Hepatic stellate cell (primary cell): ENCODE measurements at places on chromosomes 12 and 14.

- DNase-seq = no peak
Measured at GRCh38 chr12:118685983-118686607, 295.2 kb upstream of the SRRM4 start.

DNA sequence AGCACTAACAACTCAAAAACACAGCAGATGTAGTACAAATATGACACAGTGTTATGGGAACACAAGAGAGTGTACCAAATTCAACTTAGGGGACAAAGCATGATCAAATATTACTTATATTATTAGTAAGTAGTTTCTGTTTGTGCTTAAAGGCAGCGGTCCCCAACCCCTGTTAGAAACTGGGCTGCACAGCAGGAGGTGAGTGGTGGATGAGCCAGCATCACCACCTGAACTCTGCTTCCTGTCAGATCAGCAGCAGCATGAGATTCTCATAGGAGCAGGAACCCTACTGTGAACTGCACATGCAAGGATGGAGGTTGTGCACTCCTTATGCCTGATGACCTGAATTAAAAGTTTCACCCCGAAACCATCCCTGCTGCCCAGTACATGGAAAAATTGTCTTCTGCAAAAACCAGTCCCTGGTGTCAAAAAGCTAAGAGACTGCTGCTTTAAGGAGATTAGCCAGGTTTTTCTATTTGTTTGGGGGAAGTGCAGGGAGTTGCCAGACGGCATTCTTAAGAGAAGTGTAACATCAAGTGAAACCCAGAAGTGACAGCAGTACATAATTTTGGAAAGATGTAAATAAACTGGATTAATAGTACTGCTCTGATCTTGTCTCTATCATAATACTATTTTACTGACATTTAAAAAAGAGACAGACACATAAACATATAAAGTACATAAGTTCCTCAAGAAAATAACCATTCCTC lies 26.7 kb downstream of the GTF2A1 start:
- no peak for DNase-seq

DNA sequence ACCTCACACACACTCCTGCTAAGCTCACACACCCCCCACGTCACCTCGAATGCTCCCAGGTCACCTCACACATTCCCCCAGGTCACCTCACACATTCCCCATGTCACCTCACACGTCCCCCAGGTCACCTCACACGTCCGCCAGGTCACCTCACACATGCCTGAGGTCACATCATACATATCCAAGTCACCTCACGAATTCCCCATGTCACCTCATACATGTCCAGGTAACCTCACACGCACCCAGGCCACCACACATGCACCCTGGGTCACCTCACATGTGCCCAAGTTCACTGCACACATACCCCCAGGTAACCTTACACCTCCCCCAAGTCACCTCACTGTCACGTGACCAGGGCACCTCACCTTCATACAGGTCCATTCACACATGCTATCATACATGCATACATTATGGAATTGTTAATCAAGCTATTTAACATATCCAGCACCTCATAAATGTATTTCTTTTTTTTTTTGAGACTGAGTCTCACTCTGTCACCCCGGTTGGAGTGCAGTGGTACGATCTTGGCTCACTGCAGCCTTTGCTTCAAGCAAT lies 640.3 kb downstream of the TMEM121 start:
- DNase-seq = no peak

- DNase-seq = no peak
Measured at GRCh38 chr14:71183876-71184689, 276.8 kb downstream of the PCNX1 start.

DNA sequence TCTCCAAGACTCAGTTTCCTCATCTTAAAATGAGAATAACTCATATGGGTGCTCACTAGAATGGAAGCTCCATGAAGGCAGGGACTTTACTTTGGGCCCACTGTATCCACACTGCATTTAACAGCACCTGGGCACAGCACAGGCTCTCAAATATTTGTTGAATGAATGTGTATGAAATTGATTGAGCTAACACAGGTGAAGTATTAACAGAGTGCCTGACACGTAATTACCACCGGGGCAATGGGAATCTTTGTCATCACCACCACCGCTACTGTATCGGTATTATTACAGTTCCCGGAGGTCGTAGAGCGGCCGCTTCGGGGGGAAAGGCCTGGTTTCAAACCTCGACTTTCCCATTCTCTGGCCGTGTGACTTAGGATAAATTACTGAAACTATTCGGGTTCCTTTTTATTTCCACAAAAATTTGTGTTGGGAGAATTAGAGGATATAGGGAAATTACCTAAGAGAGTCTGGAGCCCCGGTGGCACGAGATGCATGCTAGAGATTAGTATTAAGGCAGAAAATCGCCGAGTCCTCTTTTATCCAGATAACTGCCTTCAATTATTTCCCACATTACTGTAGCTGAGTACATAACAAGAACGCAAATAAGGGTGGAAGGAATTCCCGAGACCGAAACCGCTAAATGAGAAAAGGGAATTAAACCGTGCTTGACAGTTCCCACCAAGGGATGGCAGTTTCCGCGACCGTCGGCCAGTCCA lies 1.0 kb upstream of the RIC8B start:
- no peak for DNase-seq

GRCh38 chr12:130154276-130155070 lies 7.8 kb upstream of the FZD10 start:
- DNase-seq = no peak

DNA sequence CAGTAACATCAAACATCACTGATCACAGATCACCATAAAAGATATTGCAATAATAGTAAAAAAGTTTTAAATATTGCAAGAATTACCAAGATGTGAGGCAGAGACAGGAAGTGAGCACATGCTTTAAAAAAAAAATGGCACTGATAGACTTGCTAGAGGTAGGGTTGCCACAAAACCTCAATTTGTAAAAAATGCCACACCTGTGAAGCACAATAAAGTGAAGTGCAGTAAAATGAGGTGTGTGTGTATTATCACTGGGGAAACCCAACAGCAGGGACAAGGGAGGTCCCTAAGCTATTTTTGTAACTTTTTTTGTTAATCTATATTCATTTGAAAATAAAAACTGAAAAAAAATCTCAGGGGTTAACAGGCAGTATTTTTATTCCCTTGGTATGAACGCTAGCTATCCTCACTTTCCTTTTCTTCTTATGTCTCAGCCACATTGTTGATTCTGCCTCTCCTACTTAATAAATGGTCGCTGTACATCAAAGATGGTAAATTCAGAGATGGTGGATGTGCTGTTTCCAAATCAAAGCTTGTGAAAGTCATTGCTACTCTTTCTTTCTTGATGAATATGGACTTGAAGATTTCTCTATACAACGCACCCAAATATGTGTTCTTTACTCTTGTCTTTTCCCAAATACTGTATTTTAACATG lies 14.0 kb upstream of the KLRD1 start:
- DNase-seq = no peak

DNA sequence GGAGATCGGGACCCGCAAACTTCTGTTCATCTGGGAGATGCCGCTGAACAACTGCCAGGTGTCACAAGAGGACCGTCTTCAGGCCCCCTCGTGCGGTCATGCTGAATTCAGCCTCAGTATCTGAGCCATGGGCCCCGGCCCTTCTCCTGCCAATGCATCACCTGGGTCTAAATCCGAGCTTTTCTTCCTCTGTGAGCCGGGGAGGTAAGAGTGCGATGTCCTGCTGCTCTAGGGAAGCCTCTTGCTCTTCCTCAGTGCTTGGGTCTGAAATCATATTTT lies 155.8 kb upstream of the FKBP4 start:
- no peak for DNase-seq

DNA sequence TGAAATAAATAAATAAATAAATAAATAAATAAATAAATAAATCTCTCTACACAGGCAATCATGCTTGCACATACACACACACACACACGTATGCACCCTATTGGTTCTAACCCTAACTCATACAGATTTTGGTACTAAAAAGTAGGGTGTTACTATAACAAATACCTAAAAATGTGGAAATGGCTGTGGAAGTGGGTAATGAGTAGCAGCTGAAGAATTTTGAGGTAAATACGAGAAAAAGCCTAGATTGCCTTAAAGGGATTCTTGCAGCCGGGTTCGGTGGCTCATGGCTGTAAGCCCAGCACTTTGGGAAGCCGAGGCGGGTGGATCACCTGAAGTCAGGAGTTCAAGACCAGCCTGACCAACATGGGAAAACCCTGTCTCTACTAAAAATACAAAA lies 15.7 kb upstream of the SLC2A3 start:
- DNase-seq = no peak

DNA sequence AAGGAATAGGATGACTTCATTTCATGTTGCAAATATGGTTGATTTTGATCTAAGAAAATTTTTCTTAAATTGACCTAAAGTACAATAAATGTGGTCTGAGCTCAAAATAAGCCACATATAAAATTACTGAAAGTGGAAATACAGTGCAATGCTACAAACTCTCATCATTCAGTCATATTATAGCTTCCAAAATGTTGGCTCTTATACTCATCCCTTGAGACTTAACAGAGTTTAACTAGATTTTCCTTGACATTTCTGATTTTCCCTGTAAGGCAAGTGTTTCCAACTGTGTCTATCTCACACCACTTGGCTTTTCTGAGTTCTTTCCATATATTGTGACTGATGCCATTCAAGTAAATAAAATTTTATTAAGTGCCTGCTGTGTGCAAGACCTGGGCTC lies 123.7 kb upstream of the NTF3 start:
- no peak for DNase-seq

GRCh38 chr12:117388951-117389446 lies 27.6 kb upstream of the NOS1 start:
- no peak for DNase-seq
